ENCODE measurements at places on chromosomes 5 and 9.

DNA sequence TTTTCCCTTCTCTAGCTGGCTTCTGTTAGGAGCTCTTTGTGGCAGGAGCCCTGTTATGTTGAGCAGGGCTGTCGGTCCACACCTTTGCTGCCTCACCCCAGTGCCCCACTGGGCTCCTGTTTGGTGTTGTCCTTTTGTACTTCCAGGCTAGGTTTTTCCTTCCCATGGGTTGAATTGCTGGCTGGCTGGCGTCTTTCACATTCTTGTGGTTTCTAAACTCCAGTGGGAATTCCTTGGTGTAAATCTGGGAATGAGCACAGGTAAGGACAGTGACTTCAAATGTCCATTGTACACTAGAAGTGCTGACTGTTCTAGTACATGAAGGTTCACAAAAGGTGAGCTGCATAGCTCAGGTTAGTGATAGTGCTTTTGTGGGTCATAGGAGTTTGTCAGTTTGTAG lies 30.4 kb downstream of the RASGRF2 start:
- H3K36me3 ChIP-seq: no peaks in the 10 kb centered on the region
- no peaks in the 10 kb centered on the region for H3K4me1 ChIP-seq
- no peak overlapping the region for H3K4me3 ChIP-seq
- no peak for DNase-seq

- H3K36me3 ChIP-seq: no peaks in the 10 kb centered on the region
- no peak for DNase-seq
- H3K4me1 ChIP-seq: no peaks in the 10 kb centered on the region
- no peak overlapping the region for H3K4me3 ChIP-seq
- no peak overlapping the region for H3K27ac ChIP-seq
- H3K27me3 ChIP-seq: no peaks in the 10 kb centered on the region
Observed at GRCh38 chr5:143664623-143665022, 147.3 kb upstream of the HMHB1 start.

GRCh38 chr5:131983244-131983771 lies 28.1 kb downstream of the ACSL6 start:
- no peak for DNase-seq
- H3K4me3 ChIP-seq: no peak overlapping the region
- H3K27ac ChIP-seq: no peak overlapping the region

DNA sequence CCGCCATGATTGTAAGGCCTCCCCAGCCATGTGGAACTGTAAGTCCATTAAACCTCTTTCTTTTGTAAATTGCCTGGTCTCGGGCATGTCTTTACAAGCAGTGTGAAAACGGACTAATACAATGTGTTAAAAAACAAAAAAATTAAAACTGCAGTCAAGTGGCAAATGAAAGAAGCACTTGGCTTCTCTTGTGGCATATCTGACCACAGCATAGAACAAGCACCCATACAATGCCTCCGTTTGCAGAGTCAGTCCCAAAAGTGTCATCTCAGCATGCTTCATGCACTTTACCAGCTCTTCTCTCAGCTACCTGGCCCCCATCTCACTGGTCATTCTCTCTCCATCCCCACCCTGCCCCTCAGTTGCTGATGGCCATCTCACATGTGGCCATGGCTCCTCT lies 51.1 kb upstream of the DAPK1 start:
- H3K36me3 ChIP-seq: no peaks in the 10 kb centered on the region
- H3K4me1 ChIP-seq: no peaks in the 10 kb centered on the region
- H3K27me3 ChIP-seq: no peaks in the 10 kb centered on the region
- no peak overlapping the region for H3K27ac ChIP-seq
- DNase-seq: no peak
- no peak overlapping the region for H3K4me3 ChIP-seq

- no peak overlapping the region for H3K4me3 ChIP-seq
- H3K4me1 ChIP-seq: no peaks in the 10 kb centered on the region
- H3K27ac ChIP-seq: no peak overlapping the region
- H3K36me3 ChIP-seq: no peaks in the 10 kb centered on the region
- DNase-seq: no peak
Observed at GRCh38 chr9:122005597-122005996, 87.5 kb downstream of the TTLL11 start.
